Activated T-helper 1 cell treated with anti-CD3 and anti-CD28 coated beads, Interleukin-12 subunit alpha, Interleukin-12 subunit beta, Interleukin-2, Interleukin-4 antibody, amounts not matched to agents 30 ng/mL and 10 ng/mL and 1 ng/mL, durations not matched to agents 14 hours and 24 hours and 36 hours (primary cell): ENCODE measurements at places on chromosomes 12 and 14.

GRCh38 chr12:88650715-88651114 is 70.4 kb upstream of the KITLG start:
- no peaks in the 10 kb centered on the region for H3K36me3 ChIP-seq
- DNase-seq: no peak
- no peak overlapping the region for H3K4me3 ChIP-seq

- no peak overlapping the region for H3K4me3 ChIP-seq
- H3K27me3 ChIP-seq: peaks cover 1% of the 10 kb centered on the region
Measured at GRCh38 chr12:68495336-68496070, 115.2 kb upstream of the RAP1B start.

GRCh38 chr12:62601765-62602164 is 135.1 kb downstream of the MON2 start:
- H3K27me3 ChIP-seq: peaks cover 4% of the 10 kb centered on the region
- peak overlapping the region; percentile 64 for H3K4me3 ChIP-seq
- DNase-seq: no peak
- peak overlapping the region; percentile 16 for H3K27ac ChIP-seq

GRCh38 chr14:91317381-91318308 is 73.1 kb upstream of the GPR68 start:
- peaks cover 68% of the 10 kb centered on the region for H3K4me1 ChIP-seq
- peak overlapping the region; percentile 75 for H3K4me3 ChIP-seq
- H3K27ac ChIP-seq: peak overlapping the region; percentile 96

GRCh38 chr14:65864984-65865383 is 452.5 kb downstream of the FUT8 start:
- H3K4me1 ChIP-seq: peaks cover 55% of the 10 kb centered on the region
- H3K4me3 ChIP-seq: no peak overlapping the region
- H3K27ac ChIP-seq: no peak overlapping the region
- no peaks in the 10 kb centered on the region for H3K27me3 ChIP-seq
- DNase-seq: no peak
- peaks cover 6% of the 10 kb centered on the region for H3K36me3 ChIP-seq

DNA sequence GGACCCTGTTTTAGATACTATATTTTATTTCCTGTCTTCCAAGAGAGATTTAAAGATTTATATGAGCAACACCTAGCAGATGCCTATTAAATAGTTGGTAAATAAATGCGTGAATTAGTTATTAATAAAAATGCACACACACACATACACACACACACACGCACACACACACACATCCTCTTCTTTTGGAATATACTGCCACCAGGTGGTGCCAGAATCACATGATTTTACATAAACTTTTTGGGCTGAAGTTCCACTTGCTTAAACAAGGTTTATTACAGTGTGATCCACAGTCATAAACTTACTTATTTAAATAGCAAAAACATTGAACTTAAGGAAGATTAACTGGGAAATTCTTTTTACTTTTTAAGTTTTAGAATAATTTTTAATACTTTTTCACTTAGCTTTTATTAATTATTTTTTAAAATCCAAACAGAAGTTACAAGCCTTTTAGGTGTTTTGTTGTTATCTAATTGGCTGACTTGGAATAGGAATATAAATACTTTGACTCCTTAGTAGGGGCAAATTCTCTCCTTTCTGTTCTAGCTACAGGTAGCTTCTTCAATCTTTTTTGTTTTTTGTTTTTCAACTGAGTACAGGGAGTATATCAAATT is 17.5 kb downstream of the RAD51B start:
- H3K4me1 ChIP-seq: no peaks in the 10 kb centered on the region
- peaks cover 3% of the 10 kb centered on the region for H3K36me3 ChIP-seq
- no peak overlapping the region for H3K4me3 ChIP-seq
- no peak for DNase-seq
- H3K27me3 ChIP-seq: no peaks in the 10 kb centered on the region

DNA sequence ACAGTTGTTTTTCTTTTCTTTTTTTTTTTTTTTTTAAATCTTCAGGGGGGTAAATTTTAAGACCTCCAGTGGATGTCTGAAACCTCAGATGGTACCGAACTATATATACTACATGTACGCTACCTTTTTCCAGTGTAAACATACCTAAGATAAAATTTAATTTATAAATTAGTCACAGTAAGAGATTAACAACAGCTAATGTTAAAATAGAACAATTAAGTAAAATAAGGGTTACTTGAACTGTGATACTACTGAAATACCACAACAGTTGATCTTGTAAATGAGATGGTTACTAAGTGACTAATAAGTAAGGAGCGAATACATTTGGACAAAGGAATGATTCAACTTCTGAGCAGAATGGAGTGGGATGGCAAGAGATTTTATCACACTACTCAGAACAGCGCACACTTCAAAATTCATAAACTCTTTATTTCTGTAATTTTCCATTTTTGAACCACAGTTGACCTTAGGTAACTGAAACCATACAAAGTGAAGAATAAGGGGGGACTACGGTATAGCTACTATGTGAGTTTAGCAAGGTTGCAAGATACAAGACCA is 80.5 kb upstream of the PCED1B start:
- H3K27ac ChIP-seq: no peak overlapping the region
- H3K27me3 ChIP-seq: peaks cover 9% of the 10 kb centered on the region
- H3K36me3 ChIP-seq: no peaks in the 10 kb centered on the region
- H3K4me1 ChIP-seq: no peaks in the 10 kb centered on the region
- no peak overlapping the region for H3K4me3 ChIP-seq

- H3K27me3 ChIP-seq: no peaks in the 10 kb centered on the region
- peaks cover 5% of the 10 kb centered on the region for H3K4me1 ChIP-seq
- H3K27ac ChIP-seq: peak overlapping the region; percentile 45
Measured at GRCh38 chr14:23550812-23551265, 726 bp downstream of the ZFHX2 start.

DNA sequence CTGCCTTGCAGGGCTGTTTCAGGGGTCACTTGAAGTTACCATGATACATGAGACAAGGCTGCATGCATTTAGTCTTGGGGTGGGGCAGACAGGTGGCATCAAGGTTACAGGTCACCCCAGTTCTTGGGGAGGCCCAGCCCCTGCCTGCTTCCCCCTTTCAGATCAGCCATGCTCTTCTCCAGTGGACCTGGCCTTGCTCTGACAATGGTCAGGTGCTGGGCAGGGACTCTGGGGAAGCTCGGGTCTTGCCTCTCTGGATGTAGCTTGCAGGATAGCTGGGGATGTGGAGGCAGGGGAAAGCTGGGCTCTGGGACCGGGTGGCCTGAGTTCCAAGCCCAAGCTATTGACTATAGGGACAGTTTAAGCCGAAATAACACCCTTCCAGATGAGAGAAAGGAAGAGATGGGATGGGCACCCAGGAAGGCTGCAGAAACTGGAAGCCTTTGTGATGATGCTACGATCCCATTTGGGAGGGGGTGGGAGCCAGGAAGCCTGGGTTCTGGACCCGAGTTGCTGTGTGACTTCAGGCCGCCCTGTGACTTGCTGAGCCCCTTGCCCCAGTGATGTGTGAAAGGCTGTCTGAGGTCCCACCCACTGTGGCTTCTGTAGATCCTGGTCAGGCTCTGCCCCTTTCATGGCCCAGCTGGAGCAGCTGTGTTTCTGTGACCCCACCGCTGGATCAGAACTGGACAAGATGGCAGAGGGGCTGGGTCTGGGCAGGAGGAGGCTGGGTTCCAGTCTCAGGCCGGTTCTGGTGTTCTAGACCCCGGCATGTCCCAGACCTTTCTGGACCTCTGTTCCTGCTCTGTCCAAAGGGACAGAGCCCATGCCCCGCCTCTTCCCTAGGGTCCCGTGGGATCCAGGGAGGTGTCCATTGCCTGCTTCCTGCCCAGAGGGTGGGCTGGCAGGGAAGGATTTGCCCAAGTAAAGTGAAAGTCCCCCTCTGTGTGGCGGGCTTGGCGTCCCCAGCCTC is 2.1 kb downstream of the TNFAIP2 start:
- H3K4me3 ChIP-seq: no peak overlapping the region
- no peaks in the 10 kb centered on the region for H3K36me3 ChIP-seq
- H3K4me1 ChIP-seq: no peaks in the 10 kb centered on the region
- DNase-seq: no peak
